ENCODE measurements at places on chromosomes 4 and X. TPM values are rescaled to one million over a fixed set of nuclear protein-coding genes. Genes with fewer than 3 reads are reported as not detected.

The RNF175 gene
- 0.06 TPM for polyA plus RNA-seq

The XG gene
- polyA plus RNA-seq, result 12.6 TPM

The PABPC4L gene
- polyA plus RNA-seq, result 0.24 TPM

The CCSER1 gene
- polyA plus RNA-seq, result 0.35 TPM

The PRKG2 gene
- 0.45 TPM for polyA plus RNA-seq

All from esophagus (tissue), 2 donors.